ENCODE measurements at places on chromosomes 3 and 15.

DNA sequence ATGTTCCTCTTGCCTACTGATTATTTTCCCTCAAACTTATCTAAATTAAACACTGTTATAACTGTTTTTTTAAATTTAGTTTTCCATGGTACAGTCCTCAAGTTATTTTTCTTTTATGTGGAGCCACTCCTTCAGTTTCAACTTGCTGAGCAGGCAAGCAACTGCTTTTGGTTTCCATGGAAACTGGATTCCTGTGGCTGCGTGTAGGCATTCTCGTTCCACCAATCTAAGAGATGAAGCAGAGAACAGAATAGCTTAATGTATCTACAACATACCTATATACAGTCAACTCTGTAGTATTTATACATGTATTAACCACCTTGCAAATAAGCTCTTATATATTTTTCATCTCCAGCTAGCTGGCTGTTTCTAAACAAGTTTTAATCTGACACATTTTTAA, 25.8 kb upstream of the ANXA2 start:
- DNase-seq, result peak; percentile 78

DNA sequence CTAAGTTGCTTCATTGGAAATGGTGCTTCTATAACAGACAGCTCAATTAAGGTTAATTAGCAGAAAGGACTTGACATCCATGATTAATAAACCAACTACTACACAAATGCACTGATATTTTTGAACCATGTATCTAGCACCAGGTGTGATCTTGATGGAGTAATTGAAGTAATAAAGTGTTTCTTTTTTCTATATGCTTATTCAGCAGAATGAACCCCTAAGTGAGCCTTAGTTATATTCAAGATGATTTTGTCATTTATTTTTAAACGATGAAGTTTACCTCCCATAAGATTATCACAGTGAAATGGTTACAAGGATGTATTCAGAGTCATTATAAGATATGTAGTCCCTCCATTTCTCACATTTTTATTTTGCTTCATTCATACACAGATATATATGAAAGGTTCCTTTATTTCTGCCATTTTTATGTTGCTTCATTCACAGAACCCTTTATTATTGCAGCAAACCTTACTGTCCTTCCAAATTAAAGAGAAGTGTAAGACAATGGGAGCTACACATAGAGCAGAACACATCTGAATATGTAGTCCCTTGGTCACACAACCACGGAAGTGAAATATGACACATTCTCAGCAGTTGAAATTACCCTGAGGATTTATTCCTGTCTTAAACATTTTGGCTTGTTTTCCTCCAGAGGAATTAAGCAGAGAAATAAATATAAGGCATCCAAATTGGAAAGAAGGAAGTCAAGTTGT, 295.0 kb downstream of the RAP2B start:
- no peak for DNase-seq

- DNase-seq, result no peak
These were observed 47.8 kb downstream of the ATP13A4 start for GRCh38 chr3:193506921-193507320.

DNA sequence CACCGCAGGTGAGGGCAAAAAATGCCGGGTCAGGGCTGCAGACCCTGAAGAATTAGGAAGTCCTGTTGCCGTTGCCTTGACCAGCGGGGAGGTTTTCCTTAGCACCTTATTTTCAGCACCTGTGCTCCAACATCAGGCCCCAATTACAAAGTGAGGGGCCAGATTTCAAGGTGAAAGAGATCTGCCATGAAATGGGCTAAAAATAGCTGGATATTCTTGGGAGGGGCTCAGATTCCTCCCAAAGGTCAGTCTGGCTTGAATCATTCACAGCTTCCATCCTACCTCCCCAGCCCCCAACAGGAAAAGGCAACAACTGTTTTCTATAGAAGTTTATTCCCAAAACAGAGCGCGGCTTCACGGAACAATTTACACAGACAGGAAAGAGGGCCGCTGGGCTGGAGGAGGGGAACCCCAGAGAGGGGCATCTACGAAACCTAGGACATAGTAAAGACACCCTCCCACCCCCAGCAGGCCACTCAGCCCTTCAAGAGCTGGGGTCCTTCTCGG, 941 bp upstream of the SLC26A6 start:
- no peak for DNase-seq

DNA sequence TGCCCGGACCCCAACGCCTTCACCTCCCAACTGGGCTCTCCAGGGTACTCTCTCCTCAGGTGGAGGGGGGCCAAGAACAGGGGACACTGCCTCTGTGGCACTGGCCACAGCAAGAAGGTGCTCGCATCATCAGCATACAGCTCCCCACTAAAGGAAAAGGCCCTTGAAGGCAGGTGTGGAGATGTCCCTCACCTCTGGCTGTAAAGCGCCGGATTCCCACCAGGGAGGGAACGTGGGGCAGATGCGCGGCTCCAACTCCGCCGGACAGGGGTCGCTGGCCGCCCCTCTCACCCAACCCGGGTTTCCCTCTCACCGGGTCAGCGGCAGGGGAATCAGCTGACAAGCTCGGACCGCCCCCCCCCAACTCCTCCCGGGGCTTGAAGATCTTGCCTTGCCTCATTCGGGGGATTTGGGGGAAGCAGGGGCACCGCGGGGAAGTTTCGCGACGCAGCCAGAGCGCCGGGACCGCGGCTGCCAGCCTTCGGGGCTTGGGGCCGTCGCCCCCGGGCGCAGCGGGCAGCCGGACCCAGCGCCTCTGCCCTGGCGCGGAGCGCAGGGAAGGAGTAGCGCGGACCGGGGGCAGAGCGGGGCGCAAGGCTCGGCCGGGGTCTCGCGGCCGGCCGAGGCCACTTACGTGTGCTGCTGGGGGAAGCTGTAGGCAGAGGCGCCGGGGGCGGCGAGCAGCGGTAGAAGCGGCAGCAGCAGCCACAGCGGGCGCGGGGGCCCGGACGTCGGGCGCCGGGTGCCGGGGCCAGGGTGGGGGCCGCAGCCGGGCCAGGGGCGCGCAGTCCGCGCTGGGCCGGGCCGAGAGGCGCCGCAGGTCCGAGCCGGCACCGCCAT, 630 bp downstream of the CACNA2D2 start:
- DNase-seq, result peak; percentile 28
